ENCODE measurements at places on chromosomes 4 and X.
A peak's percentile ranks its signal among the peaks of the same experiment; 100 is the strongest.

GRCh38 chr4:78363031-78363570 is 188.5 kb upstream of the ANXA3 start:
- DNase-seq, result no peak

- no peak for DNase-seq
Observed at GRCh38 chr4:26022346-26023202, 108.6 kb downstream of the SMIM20 start.

- DNase-seq, result peak; percentile 47
Observed at GRCh38 chrX:26649534-26649933, 433.6 kb downstream of the MAGEB5 start.

- DNase-seq, result no peak
Observed at GRCh38 chrX:108285356-108285755, 152.9 kb downstream of the COL4A6 start.

DNA sequence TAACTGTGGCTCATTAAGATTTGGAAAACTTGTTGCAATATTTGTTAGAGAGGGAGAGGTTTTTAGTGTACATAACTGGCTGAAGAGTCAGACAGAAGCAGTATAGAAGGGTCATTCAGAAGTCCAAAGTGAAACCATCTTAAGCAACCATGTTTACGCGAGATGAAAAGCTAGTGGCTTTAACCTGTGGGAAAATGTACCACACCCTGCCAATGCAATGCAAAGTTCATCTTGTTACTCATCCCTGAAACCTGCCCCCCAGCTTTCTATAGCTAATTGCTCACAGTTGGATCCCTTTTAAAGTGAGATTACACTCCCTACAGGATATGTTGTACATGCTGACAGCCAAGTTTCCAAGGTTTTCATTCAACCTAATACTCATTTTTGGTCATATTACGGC is 96.7 kb upstream of the RAPGEF2 start:
- DNase-seq, result no peak

DNA sequence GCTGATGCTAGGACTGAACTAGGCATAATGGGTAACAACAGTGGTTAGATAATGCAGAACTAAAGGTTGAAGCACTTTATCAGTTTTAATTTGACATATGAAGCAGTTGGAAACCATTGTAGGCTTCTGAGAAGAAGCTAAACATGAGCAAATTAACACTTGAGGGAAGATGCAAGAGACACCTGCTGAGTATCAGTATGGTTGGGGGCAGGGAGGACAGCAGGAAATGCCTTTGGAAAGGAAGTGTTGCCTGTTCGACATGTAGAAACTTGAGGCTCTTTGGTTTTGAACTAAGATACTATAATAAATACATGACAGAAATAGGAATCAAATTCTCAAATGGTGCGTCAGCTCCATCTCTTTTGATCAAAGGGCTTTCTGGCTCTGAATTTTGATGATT is 115.6 kb downstream of the FHIP1A start:
- DNase-seq, result no peak

DNA sequence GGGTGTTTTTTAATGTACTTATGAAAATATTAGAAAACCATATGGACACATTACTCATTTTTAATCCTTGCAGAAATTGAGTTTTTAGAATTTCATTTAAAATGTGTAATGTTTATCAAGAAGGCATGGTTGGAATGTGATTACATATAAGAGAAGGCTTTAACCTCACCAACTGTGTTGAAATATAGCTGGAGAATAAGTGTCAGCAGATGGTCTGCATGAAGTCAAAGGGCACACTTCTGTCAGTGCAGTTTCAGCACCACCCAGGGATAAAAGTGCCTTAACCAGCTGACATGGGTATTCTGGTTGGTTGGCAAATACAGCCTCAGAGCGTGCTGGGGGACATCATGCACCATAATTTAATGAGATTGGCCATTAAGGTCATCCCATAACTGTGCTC is 21.2 kb upstream of the ANTXR2 start:
- DNase-seq, result no peak

GRCh38 chrX:149638860-149639259 is 7.3 kb upstream of the TMEM185A start:
- DNase-seq, result no peak

GRCh38 chr4:153365003-153365402 is 20.5 kb downstream of the MND1 start:
- no peak for DNase-seq

GRCh38 chrX:95950679-95951078 is 734.0 kb upstream of the DIAPH2 start:
- DNase-seq, result peak; percentile 25
